HFFc6 (cell line): ENCODE measurements at places on chromosomes 2 and 18.

GRCh38 chr18:23244401-23244800, 109.1 kb downstream of the CABLES1 start:
- no peak for DNase-seq

GRCh38 chr2:36235882-36236281, 119.7 kb upstream of the CRIM1 start:
- no peak for DNase-seq

- DNase-seq = no peak
Measured at GRCh38 chr2:196742685-196743084, 56.8 kb downstream of the GTF3C3 start.

GRCh38 chr2:173307293-173307692, 47.4 kb upstream of the CDCA7 start:
- no peak for DNase-seq

DNA sequence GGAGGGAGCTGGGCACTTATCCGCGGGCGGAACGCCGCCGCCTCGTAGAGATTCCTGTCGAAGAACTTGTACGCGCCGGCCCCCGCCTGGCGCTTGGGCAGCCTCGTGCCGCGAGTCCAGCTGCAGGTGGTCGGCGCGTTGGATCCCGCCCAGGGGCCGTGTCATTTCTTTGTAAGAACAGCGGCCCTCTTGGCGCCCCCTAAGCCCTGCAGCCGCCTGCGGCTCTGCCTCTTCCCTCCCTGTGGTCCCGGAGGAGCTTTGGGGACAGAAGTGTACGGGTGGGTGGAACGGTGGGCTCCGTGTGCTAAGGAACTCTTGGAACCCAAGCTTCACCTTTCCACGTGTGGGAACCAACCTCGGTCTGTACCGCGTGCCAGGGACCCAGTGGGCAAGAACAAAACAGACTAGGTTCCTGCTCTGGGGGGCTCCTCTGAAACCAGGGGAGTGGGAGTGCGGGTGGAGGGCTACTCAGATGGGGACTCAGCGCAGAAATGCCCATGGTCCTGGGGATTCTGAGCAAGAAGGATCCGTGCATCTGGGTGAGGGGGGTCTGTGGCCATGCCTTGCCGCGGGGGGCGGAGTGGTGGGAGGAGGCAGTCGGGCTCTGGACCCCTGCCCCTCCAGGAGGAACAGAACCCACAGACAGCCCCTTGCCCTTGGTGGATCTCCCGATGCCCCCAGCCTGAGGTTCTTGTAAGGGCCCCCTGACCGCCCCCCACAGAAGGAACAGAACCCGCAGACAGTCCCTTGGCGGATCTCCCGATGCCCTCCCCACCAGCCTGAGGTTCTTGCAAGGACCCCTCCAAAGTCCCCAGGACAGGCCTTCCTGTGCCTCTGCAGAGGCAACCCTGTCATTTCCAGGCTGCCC, 1.5 kb downstream of the GPC1 start:
- no peak for DNase-seq

DNA sequence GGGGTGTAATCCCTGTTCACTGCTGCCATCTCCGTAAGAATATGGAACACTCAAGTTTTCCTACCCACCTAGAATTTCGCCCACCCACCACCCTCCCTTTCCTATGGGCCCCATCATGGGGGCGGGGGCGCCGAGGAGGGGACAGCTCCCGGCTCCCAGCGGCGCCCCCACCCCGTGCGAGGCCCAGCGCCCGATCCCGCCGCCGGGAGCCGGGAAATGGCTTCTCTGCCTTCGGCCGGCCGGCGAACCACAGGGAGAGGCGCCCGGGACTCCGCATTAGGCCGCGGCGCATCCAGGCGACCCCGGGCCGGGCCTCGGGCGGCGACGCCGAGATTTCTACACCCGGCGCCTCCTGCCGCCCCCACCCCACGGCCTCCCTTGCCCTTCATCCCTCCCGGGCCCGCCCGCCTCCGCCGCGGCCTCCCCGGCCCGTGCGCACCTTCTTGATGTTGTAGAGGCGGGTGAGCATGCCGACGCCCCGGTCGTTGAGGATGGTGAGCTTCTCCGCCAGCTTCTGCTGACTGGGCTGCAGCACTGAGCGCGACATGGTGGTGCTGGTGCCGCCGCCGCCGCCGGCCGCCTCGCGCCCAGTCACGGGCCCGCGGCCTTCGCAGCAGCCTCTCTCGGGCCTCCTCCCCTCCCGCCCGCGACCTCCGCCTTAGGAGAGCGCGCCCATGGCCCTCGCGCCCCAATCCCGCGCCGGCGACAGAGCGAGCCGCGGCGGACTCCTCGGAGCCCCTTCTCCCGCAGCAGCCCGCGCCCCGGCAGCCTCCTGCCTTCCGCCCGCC, 510 bp downstream of the NCKAP1 start:
- no peak for DNase-seq

DNA sequence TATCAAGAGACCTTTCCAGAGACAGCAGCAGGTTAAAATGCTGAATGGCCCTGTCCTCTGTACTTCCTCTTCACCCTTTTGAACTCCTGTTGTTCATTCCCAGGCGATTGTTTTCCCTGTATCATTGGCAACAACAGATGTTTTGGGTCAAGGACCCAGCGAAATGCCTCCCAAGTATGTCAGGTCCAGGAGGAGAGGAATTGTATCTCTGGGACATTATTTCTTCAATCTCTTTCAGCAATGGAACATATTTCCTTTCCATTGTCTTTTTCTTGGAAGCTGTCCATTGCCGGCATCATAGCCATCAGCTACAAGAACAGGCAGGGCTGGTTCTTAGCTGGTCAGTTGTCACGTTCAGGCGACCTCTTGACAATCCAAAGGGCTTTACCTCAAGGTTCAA, 76.2 kb downstream of the NRP2 start:
- no peak for DNase-seq

- DNase-seq = no peak
Measured at GRCh38 chr2:2762913-2763312, 431.8 kb upstream of the MYT1L start.

- no peak for DNase-seq
Measured at GRCh38 chr18:40469316-40469715, 1485.7 kb upstream of the PIK3C3 start.

GRCh38 chr2:228038967-228039366, 142.5 kb downstream of the SPHKAP start:
- no peak for DNase-seq

DNA sequence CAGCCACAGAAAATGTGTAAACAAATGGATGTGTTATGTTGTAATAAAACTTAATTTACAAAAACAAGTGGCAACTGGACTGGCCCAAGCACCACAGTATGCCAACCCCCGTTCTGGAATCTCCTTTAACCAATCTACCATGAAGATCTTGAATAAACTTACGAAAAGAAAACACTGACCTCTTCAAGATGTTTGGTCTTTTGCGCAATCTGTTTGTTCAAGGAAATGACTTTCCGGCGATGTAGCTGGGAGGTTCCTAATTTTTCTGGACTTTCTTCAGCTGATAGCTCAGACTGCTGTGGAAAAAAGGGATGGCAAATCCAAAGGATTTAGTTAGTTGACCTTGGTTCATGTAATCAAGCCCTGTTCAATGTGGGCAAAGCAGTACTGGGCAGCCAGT, 55.7 kb downstream of the CCDC93 start:
- peak; percentile 80 for DNase-seq

- no peak for DNase-seq
Measured at GRCh38 chr18:36649205-36649604, 179.6 kb downstream of the TPGS2 start.

- no peak for DNase-seq
Measured at GRCh38 chr18:5238371-5238976, 41.4 kb upstream of the AKAIN1 start.

GRCh38 chr18:21342372-21342771, 100.3 kb downstream of the GREB1L start:
- no peak for DNase-seq

GRCh38 chr2:74887960-74888700, 54.2 kb downstream of the HK2 start:
- DNase-seq = peak; percentile 72

DNA sequence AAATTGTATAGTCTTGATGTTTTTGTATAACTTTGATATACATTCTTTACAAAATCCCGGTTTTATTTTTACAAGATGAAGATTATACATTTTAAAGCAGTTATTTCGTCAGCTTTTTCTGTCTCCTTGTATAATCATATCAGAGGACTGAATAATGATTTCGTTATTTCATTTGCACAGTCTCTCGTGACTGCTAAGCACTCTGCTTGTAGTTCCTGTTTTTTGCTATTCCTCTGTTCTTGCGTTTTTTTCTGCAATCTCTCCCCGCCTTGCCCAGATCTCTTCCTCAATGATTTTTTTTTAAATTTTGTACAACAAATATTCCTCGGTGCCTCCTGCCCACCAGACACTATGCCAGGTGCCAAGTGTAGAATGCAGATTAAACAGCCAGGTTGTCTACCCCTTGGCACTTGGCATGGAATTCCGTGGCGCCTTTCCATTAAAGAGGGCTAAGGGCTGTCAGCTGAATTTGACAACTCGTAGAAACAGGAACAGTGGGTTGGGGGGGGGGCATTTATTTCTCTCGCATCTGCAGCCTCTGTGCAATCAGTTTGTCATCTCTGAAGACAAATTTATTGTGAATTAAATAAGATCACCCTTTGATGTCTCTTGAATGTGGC, 69.6 kb downstream of the KLHL29 start:
- DNase-seq = no peak

- DNase-seq = no peak
Measured at GRCh38 chr2:117859924-117860647, 45.6 kb downstream of the DDX18 start.

DNA sequence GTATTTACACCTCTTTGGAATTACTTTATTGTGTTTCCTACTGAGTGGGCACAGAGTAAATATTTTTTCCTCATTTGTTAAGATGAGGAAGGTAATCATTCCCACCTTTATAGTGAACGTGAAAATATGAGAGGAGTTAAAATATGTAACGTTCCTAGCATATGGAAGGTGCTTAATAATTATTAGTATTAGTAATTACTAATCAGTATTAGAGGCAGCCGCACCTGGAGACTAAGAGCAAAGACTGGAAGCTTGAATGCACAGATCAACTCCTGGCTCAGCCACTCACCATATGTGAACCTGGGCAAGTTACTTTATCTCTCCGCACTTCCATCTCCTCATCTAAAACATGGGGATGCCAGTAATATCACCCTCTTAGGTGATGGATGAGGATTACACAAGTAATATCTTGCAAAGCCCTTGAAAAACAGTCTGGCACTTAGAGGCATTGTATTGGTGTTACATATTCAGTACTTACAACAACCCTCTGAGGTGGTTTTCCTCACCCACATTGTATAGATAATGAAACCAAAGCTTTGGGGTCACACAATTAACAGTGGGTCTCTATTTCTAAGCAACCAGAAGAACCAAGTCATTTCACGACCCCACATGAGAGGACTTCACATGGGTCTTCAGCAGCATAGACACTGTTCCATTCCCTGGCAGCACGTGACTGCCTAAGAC, 100.3 kb upstream of the KCTD1 start:
- no peak for DNase-seq

- DNase-seq = no peak
Measured at GRCh38 chr2:110143982-110144381, 28.4 kb upstream of the MALL start.

DNA sequence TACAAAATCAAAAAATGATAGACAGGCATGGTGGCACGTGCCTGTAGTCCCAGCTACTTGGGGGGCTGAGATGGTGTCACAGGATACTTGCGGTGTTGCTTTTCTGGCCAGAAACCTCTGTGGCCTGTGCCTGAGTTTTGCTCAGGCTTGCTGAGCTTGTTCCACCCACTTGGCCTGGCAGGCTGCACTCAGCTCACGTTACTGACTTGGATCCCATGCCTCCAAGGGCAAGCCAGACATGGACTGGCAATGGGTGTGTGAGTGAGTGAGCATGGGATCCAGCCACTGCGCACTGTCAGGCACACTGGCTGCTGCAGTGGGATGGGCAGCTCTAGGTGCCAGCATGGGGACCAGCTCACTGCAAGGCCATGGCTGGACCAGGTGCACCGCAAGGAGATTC, 67.9 kb downstream of the NCAPH start:
- no peak for DNase-seq

DNA sequence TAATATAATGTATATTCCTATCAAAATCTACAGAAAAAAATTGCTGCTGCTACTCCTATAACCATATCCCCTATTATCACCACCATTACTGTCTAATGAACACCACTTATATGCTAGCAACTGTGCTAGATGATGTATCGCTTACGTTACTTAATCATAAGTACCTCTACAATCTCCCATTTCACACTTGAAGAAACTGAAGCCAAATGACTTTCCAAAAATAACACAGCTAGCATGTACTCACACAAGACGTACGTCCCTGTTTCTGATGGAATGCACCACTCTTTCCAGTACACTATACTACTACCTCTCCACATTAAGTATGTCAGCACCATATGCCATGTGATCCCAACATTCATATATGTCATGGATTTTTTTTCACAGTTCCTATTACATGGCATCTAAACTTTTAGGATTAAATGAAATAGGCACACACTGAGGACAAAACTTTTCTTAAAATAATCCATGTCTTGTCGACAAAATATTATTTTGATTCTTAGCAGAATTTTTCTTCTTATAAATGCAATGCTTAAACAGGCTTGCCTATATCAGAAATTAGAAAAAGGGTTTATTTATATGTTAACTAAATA, 112.8 kb downstream of the NBAS start:
- no peak for DNase-seq

DNA sequence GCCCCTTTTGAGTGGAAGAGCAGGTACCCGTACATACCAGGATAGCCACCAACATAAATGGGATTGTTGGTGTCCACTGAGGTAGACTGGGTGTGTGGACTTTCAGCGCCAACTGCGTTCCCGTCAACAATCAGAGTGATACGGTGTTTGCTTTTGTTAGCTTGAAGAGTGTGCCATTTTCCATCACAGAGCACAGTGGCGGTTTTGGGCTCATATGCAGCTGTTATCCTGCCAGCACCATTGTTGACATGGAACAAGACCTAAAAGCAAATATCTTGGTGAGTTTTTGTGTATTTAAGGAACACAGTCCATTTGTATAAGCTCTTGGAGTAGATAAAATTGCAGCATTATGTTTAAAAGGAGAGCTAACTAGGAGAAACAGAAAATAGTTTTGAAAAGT, 174.5 kb downstream of the LAMA1 start:
- no peak for DNase-seq

- DNase-seq = no peak
Measured at GRCh38 chr2:195117011-195117410, 540.0 kb upstream of the SLC39A10 start.

- DNase-seq = no peak
Measured at GRCh38 chr2:223594259-223594658, 7.9 kb downstream of the SCG2 start.

DNA sequence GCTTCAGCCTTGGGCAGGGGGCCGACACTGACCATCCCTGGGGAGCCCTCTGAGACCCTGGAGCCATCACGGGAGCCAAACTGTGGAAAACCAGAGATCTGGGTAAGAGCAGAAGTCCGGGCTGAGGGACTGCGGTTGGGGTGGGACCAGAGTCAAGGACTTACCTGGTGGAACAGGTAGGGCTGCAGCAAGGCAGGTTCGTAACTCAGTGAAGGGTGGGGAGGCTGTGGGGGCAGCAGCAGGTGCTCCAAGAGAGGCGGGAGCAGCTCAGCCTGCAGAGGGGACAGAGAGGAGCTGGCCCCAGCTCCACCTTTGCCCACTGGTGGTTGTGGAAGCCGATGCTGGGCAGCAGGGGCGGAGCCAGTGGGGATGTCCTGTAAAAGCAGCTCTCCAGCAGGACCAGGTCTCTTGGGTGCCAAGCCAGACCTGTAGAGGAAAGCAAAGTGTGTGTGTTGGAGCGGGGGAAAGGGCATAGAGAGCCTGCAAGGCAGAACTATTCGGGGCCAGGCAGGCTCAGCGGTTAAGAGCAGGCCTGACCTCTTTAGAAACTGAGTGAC, 6.7 kb downstream of the PTPRN start:
- no peak for DNase-seq

GRCh38 chr18:61729322-61729721, 163.5 kb downstream of the RNF152 start:
- no peak for DNase-seq

GRCh38 chr2:134134313-134134706, 119.6 kb upstream of the MGAT5 start:
- no peak for DNase-seq
